ENCODE measurements at places on chromosomes 2 and 18. TPM values are rescaled to one million over a fixed set of nuclear protein-coding genes. Genes with fewer than 3 reads are reported as not detected.

The SH3RF3 gene
- total RNA-seq = 13.0 TPM

The SERPINB13 gene
- not detected for total RNA-seq

The RFX8 gene
- not detected for total RNA-seq

The ADAM23 gene
- total RNA-seq = 1.5 TPM

The TNFRSF11A gene
- total RNA-seq = 1.2 TPM

The TUBB6 gene
- total RNA-seq = 1,345 TPM

The MYO3B gene
- not detected for total RNA-seq

The MYCN gene
- total RNA-seq = 0.97 TPM

The RAD51AP2 gene
- total RNA-seq = not detected
